GM23338 (cell line): ENCODE measurements at places on chromosomes 6 and 20. TPM values are rescaled to one million over a fixed set of nuclear protein-coding genes. Genes with fewer than 3 reads are reported as not detected.

The DOK5 gene
- polyA plus RNA-seq = 4.7 and 6.9 TPM in 2 replicates

The FKBP1C gene
- polyA plus RNA-seq = 0.70 and 0.91 TPM in 2 replicates

The AGER gene
- 3.4 and 5.0 TPM in 2 replicates for polyA plus RNA-seq

The NKAIN4 gene
- 9.5 and 13.2 TPM in 2 replicates for polyA plus RNA-seq

The C6orf118 gene
- polyA plus RNA-seq = 0.35 and 1.1 TPM in 2 replicates

The GLP1R gene
- polyA plus RNA-seq = 0.38 and 0.42 TPM in 2 replicates

The TRIM10 gene
- polyA plus RNA-seq = not detected in 2 replicates

The TNFRSF6B gene
- polyA plus RNA-seq = not detected in 2 replicates

The COL20A1 gene
- polyA plus RNA-seq = 0.59 and 0.79 TPM in 2 replicates

The ENPP5 gene
- 7.3 and 8.5 TPM in 2 replicates for polyA plus RNA-seq

The XKR7 gene
- 0.61 and 0.64 TPM in 2 replicates for polyA plus RNA-seq

The RBM24 gene
- 0.27 and 0.96 TPM in 2 replicates for polyA plus RNA-seq

The SNPH gene
- polyA plus RNA-seq = 1.3 and 1.5 TPM in 2 replicates

The RALGAPB gene
- polyA plus RNA-seq = 7.7 and 10.2 TPM in 2 replicates

The ABRACL gene
- polyA plus RNA-seq = 502 and 516 TPM in 2 replicates

The VSX1 gene
- not detected in 2 replicates for polyA plus RNA-seq

The CCN6 gene
- polyA plus RNA-seq = 0.65 and 0.73 TPM in 2 replicates
